ENCODE measurements at places on chromosomes 6 and 20. TPM values are rescaled to one million over a fixed set of nuclear protein-coding genes. Genes with fewer than 3 reads are reported as not detected.

Gene C20orf144
- 0.25 TPM for total RNA-seq

Gene ACAT2
- total RNA-seq, result 21.7 TPM

Gene IL17F
- total RNA-seq, result not detected

Gene HCRTR2
- total RNA-seq, result not detected

Gene PSORS1C2
- total RNA-seq, result not detected

Gene SNPH
- 5.8 TPM for total RNA-seq

Gene HLA-B
- total RNA-seq, result 9,586 TPM

Gene SEL1L2
- not detected for total RNA-seq

Gene CRISP3
- not detected for total RNA-seq

Gene CHRNA4
- not detected for total RNA-seq

DNA sequence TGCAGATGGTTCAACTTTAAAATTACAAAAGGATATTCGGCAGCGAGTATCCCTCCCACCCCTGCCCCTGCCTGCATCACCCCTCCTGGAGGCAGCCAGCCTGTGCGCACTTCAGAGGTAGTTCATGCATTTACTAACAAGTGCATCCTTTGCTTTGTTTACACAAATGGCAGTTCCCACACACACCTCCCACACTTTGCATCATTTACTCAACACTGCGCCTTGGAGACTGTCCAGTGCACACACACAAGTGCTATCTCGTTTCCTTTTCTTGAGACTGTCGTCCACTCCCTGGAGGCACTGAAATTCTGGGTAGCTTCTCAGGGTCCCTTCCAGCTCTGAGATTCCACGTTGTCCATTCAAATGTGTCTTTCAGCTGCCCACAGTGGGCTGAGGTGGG lies 53.1 kb upstream of the VSX1 start:
- no peaks in the 10 kb centered on the region for H3K27me3 ChIP-seq
- no peaks in the 10 kb centered on the region for H3K36me3 ChIP-seq
- no peak for DNase-seq
- no peaks in the 10 kb centered on the region for H3K4me1 ChIP-seq

DNA sequence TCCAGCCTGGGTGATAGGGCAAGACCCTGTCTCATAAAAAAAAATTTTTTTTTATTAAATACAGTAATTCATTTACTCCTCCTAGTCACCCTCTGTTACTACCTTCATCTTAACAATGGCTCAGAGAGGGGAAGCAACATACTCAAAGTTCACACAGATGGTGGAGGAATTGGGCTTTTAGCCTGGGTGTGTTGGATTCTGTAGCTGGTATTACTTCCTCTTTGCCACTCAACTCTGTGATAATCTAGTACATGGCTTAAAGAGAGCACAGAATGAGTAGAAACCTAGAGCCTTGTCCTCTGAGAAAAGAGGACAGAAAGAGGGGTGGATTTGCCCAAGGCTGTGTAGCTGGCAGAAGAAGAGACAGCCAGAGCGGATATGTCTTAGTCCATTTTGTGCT lies 96.6 kb downstream of the DLGAP4 start:
- H3K27me3 ChIP-seq, result no peaks in the 10 kb centered on the region
- no peak overlapping the region for H3K27ac ChIP-seq
- no peak overlapping the region for H3K4me3 ChIP-seq
- no peak for DNase-seq

DNA sequence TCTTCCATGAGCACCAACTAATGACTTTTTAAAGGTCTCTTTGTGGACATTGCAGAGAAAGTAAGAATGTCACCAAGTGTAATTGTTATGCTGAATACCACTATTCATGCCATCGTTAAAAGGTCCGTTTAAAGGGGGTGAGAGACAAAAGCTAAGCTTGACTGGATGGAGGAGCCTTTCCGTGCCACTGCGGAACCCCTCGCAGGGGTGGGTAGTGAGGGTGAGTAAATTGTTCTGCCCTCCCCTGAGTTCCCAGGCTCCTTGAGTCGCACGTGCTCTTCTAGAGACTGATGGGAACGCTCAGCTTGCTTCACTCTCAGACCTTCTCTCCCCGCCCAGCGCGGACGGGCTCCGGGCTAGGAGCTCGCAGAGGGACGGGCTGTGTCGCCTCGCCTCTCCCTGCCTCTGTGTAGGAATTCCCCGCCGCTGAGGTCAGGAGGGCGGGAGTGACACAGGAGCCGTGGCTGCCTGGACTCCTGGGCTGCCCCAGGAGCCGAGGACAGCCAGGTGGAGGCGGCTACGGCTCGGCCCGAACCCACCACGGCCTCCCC lies 314.8 kb upstream of the QKI start:
- no peaks in the 10 kb centered on the region for H3K4me1 ChIP-seq
- no peak for DNase-seq
- no peaks in the 10 kb centered on the region for H3K27me3 ChIP-seq
- H3K4me3 ChIP-seq, result no peak overlapping the region
- no peak overlapping the region for H3K27ac ChIP-seq

- H3K4me3 ChIP-seq, result no peak overlapping the region
- H3K36me3 ChIP-seq, result no peaks in the 10 kb centered on the region
- no peak overlapping the region for H3K27ac ChIP-seq
These were observed 116.5 kb downstream of the EDN3 start for GRCh38 chr20:59416916-59417315.

DNA sequence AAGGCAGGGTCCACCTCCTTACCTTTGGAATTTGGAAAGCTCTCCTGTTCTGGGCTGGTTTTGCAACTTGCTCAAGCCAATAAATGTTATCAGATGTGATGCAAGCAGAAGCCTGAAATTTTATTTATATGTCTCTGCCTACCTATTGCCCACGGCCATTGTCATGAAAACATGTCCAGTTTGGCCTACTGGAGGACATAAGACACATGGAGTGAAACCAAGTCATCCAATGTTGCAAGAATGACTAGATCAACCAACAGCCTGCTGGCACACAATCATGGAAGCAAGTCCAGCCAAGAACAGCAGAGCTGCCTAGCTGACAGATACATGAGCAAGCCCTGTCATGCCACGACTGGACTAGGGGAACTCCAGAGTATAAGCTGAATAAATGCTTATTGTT lies 56.7 kb upstream of the IRAK1BP1 start:
- DNase-seq, result no peak
- no peak overlapping the region for H3K27ac ChIP-seq
- H3K4me3 ChIP-seq, result no peak overlapping the region
- no peaks in the 10 kb centered on the region for H3K4me1 ChIP-seq

DNA sequence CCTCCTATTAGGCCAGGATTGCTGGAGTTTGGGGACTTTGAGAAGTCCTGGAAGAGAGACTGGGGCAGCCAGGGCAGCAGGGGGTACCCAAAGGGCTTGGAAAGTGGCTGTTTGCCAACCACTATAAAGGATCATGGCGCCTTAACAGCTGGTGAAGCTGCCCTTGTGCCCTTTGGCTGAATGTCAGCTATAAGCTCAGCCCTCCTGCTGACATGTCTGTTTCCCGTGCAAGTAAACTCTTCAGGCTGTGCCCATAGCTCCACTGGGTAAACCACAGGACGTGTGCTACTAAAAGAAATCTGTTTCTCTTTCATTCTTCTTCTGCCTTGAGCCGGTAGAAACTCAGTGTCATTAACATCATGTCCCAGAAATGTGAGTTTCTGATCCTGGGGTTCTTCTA lies 97.3 kb downstream of the CAP2 start:
- DNase-seq, result no peak
- H3K4me1 ChIP-seq, result no peaks in the 10 kb centered on the region
- H3K27me3 ChIP-seq, result no peaks in the 10 kb centered on the region
- H3K4me3 ChIP-seq, result no peak overlapping the region

GRCh38 chr6:48474830-48475229 lies 363.8 kb upstream of the PTCHD4 start:
- no peaks in the 10 kb centered on the region for H3K4me1 ChIP-seq
- no peak for DNase-seq
- no peaks in the 10 kb centered on the region for H3K36me3 ChIP-seq
- no peak overlapping the region for H3K27ac ChIP-seq
- H3K4me3 ChIP-seq, result no peak overlapping the region

GRCh38 chr6:835476-836160 lies 142.7 kb upstream of the EXOC2 start:
- no peaks in the 10 kb centered on the region for H3K36me3 ChIP-seq
- no peak overlapping the region for H3K4me3 ChIP-seq

GRCh38 chr20:25081730-25082497 lies at the start of gene VSX1:
TSS of gene VSX1 (minus strand) at chr20:25082141. CDS start at chr20:25082096, 45 bp downstream.
- H3K27me3 ChIP-seq, result peaks cover 68% of the 10 kb centered on the region
- H3K4me1 ChIP-seq, result peaks cover 17% of the 10 kb centered on the region
- DNase-seq, result no peak
- no peak within 1 kb of the TSS for H3K4me3 ChIP-seq
- no peak within 1 kb of the TSS for H3K27ac ChIP-seq
- H3K36me3 ChIP-seq, result no peaks in the 10 kb centered on the region

- no peaks in the 10 kb centered on the region for H3K36me3 ChIP-seq
- no peak overlapping the region for H3K4me3 ChIP-seq
- no peaks in the 10 kb centered on the region for H3K4me1 ChIP-seq
- H3K27me3 ChIP-seq, result no peaks in the 10 kb centered on the region
These were observed 1285.8 kb upstream of the CITED2 start for GRCh38 chr6:140660295-140660694.

- H3K27me3 ChIP-seq, result no peaks in the 10 kb centered on the region
- no peaks in the 10 kb centered on the region for H3K4me1 ChIP-seq
- DNase-seq, result no peak
- H3K4me3 ChIP-seq, result no peak overlapping the region
- H3K27ac ChIP-seq, result no peak overlapping the region
These were observed 110.5 kb downstream of the B3GAT2 start for GRCh38 chr6:70846207-70846835.

DNA sequence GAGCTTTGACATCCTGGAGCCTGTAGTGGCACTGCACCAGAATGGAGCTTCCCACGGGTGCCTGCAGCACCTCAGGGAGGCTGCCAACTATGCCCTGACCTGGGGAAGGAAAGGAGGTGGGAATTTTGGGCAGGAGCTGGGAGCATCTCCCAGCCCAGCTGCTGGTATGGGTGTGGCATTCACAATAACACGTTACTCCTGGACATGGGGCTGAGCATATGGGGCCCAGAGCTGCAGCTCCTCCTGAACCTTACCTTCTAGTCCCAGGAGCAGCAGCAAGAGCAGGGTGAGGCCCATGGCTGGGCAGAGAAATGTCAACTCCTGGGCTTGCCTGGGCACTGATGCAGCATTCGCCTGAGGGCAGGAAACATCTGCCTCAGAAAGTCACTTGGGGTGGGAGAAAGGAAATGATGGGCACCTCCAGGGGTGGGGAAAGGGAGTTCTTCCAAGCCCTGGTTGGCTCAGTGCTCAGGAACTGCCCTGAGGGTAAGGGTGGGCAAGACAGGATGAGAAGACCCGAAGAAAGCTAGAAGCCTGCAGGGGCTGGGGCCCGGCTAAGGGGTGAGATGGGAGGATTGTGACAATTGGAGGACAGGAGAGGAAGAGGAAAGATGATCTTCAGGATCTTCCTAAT lies at the start of gene TREML1:
TSS of gene TREML1 (minus strand) at position 356 of the 634 bp plus-strand sequence. CDS start at position 297, 59 bp downstream.
- H3K36me3 ChIP-seq, result no peaks in the 10 kb centered on the region
- no peak within 1 kb of the TSS for H3K4me3 ChIP-seq
- no peaks in the 10 kb centered on the region for H3K4me1 ChIP-seq

DNA sequence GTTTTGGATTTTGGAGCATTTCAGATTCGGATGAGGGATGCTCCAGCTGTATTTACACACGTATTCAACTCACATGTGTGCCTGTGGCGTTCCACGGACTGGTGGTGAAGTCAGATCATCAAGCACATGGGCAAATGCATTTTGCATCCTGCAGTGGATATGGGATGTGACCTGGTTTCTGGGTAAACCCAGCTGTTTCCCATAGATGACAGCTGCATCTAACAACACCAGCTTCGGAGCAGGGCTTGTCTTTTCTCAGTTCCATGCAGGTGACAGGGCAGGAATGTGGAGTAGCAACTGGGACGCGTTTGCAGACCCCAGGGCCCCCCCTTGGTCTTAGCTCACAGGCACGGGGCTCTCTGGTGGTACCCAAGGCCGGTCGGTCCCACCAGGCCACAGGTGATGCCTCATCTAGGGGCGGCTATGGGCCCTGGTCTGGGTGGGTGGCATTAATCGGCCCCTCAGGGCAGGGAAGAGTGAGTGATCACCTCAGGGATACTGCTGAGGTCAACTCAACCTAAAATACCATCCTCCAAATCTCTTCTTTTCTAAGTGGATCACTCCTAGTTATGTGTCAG lies 83.2 kb downstream of the RAMACL start:
- no peaks in the 10 kb centered on the region for H3K4me1 ChIP-seq
- no peaks in the 10 kb centered on the region for H3K36me3 ChIP-seq
- no peak overlapping the region for H3K4me3 ChIP-seq
- no peak overlapping the region for H3K27ac ChIP-seq
- no peaks in the 10 kb centered on the region for H3K27me3 ChIP-seq
- no peak for DNase-seq

DNA sequence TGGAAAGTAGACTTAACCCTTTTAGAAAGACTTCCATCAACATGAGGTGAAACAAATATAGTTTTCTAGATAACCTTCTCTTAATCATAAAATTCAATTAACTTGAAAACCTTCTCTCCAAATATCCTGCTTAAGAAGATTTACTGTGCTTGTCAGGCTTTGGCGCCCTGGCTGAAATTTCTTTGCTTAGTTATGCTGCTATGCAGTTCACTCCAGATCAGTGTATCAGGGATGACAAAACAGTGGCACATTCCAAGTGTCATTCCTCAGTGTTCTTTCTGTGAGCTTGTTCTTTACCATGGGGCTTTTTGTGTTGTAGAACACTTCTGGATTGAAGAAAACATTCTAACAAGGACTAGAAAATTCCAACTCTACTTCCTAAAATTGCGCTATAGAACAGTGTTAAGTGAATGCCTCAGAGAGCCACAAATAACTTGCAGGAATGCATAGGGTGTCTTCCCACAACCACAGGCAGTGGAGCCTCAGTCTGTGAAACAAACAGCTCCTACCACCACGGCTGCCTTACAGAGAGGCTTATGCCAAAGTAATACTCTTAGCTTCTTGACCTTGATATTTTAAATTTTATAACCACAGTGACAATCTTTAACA lies 443.6 kb downstream of the CDC5L start:
- no peak overlapping the region for H3K27ac ChIP-seq
- peaks cover 6% of the 10 kb centered on the region for H3K4me1 ChIP-seq
- DNase-seq, result no peak
- H3K36me3 ChIP-seq, result peaks cover 2% of the 10 kb centered on the region

DNA sequence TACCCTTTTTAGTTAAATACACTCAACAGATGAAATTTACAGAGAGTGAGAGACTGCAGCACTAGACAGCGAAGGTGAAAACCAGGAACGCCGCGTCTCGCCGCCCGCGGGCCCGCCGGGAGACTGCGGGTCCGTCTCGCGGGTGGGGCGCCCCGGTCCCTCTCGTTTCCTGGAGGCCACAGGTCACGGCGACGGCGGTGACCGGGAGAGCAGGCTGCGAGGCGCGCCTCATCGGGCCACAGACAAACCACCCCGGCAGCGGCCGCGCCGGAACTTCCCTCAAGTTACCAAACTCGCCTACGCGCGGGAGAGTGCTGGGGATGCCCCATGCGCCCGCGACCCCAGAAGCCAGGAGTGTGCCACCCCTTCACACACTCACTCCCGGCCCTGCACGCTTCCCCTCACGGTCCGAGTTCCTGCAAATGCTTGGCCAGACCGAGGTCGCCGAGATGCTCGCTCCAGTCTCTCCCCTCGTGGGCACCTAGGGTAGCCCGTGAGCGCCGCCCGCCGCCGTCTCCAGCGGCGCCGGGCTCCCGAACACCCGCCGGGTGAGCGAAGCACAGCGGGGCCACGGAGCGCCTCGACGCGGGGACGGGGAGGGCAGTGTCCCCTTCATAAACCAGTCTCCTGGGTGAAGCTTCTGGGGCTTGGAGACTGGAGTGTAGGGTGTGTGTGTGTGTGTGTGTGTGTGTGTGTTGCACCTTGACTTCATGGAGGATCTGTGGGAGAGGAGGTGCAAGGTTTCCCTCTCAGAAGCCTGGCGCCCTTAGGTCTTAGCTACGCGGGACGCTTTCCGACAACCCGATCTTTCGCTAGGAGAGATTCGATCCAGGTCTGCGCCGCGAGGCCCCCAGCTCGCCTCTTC lies 1.4 kb downstream of the BACH2 start:
- H3K4me1 ChIP-seq, result peaks cover 19% of the 10 kb centered on the region
- DNase-seq, result peak; percentile 81
- H3K27me3 ChIP-seq, result peaks cover 3% of the 10 kb centered on the region
- H3K4me3 ChIP-seq, result peak overlapping the region; percentile 67
- peak overlapping the region; percentile 79 for H3K27ac ChIP-seq

Data from natural killer cell (primary cell).